Endothelial cell (in vitro differentiated cells): ENCODE measurements at places on chromosomes 2 and 18. TPM values are rescaled to one million over a fixed set of nuclear protein-coding genes. Genes with fewer than 3 reads are reported as not detected.

DNA sequence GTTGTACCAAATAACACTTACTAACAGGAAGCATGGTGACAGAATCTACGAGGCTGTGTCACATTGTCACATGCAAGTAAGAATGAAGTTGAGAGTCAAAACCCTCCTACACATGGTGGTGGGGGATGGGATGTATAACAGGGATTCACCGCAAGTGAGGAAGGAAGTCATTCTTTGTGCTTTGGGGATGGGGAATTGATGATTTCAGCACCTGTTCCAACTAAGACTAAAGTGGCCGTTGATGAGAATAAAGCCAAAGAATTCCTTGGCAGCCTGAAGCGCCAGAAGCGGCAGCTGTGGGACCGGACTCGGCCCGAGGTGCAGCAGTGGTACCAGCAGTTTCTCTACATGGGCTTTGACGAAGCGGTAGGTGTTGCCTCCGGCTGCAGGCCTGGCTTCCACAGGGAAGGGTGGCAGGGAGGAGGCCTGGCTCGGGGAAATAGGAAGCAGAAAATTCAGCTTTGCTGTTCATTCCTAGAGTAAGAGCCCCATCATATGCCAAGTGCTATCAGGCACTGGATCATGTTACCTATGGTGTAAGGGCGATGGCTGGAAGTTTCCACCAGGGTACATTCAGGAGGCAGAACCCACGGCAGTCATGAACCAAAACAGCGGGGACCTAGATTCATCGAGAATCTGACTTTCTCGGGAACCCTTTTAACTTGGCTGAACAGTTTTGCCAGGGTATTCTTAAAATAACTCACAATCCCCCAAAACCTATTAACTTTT lies 120.3 kb downstream of the UXS1 start:
- DNase-seq: no peak

GRCh38 chr2:233101141-233101540 lies 41.0 kb downstream of the INPP5D start:
- no peak for DNase-seq

DNA sequence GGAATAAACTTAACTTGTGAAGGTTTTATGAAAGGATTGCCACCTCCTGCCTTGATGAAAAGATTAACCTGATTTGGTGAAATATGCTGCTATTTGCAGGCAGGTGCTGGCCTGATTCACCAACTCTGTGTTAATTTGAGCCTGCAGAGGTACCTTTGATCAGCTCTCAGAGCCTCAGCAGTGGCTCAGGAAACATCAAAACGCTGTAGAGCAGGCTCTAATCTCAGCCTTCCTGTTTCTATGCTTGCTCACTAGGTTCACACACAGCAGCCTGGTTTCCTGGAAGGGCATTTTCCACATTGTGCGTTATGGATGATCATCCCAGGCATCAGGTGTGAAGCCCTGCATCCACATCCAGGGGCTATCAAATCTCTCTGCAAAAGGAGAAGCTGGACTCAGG lies 16.9 kb downstream of the TGIF1 start:
- peak; percentile 15 for DNase-seq

REG3A gene
- total RNA-seq: not detected

ACOXL gene
- 0.44 TPM for total RNA-seq
